ENCODE measurements at places on chromosomes 6 and 20.

- peak; percentile 75 for DNase-seq
Measured at GRCh38 chr20:2446845-2447244, 23.7 kb downstream of the SNRPB start.

- DNase-seq: no peak
Measured at GRCh38 chr6:11353921-11354389, 121.5 kb upstream of the NEDD9 start.

DNA sequence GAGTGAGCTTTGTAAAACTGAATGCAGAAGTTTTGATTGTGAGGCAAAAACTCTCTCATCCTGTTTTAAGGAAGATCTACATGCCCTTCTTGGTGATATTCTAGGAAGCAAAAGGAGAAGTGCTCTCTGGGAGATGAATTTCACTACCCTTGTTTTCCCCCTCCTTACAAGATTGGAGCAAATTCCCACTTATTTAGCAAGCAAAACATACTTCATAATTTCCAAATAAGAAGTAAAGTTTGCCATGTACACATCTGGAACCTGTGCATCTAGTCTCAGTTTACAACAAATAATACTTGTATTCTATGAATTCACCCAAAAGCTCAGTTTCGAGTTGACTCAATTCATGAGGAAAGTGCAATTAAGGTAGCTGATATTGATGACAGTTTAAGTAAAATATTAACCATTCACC lies 27.6 kb upstream of the IFNGR1 start:
- no peak for DNase-seq

DNA sequence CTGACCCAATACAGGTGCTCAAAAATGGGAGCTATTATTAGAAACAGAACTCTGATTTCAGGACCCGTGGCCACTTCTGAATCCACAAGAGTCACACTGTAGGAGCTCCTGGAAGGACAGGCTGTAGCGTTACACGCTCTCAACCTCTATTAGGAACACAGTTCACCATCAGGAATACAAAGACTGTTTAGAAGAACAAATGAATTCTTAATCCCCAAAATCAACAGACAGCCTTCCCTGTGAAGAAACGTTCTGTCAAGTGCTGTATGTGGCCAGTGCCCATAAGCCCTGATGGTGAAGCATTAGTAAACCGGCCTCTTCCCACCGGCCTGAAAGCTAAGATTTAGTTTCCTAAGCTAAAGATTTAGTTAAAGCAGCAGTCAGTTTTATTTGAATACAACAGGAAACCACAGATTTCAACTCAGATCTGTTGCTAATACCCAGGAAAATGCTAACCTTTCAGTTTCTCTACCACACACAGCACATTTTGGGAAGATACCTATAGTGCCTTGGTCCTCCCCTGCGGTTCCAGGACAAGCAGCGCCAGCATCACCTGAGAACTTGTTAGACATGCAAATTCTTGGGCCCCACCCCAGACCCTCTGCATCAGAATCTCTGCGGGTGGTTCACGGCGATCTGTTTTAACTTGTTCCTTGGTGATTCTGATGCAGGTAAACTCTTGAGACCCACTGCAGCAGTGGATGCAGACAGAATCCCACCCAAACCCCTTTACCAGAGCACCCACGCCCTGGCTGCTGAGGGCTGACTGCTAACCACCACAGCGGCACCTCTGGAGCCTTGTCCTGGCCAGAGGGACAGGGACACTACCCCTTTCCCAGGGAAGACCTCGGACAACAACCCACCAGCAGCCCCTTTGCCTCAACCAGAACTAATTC lies 33.4 kb downstream of the MTRES1 start:
- peak; percentile 80 for DNase-seq

GRCh38 chr20:63116412-63117106 lies 99.4 kb downstream of the YTHDF1 start:
- peak; percentile 80 for DNase-seq

- DNase-seq: peak; percentile 41
Measured at GRCh38 chr6:4656106-4656505, 120.1 kb upstream of the CDYL start.

DNA sequence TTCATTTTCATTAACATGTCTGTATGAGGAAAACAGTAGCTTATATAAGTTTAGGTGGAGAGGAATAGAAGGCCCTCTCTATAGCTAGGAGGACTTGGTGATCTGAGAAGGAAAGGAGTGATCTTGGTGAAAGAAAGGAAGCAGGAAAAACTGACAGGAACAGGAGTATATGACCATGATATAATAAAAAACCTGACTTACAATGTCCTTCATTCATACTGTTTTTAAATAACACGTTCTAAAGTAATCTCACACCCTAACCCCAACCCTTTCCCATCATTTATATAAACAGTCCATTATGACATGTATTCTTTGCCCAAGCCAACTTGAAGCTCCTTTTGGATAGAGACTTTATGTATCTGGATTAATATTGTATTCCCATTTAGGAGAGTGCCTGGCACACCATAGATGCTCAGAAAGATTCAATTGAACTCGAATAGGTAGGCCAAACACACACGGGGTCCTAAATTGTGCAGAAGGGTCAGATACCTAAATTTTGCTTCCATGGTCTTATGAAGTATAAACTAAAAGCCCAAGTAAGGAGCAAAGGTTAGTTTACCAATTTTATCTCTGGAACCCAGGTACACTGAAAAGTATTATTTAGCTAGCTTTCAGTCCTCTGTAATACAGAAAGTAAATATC lies 75.9 kb downstream of the OR2B2 start:
- DNase-seq: no peak
